LoVo (cell line): ENCODE measurements at places on chromosomes 12 and 14.

DNA sequence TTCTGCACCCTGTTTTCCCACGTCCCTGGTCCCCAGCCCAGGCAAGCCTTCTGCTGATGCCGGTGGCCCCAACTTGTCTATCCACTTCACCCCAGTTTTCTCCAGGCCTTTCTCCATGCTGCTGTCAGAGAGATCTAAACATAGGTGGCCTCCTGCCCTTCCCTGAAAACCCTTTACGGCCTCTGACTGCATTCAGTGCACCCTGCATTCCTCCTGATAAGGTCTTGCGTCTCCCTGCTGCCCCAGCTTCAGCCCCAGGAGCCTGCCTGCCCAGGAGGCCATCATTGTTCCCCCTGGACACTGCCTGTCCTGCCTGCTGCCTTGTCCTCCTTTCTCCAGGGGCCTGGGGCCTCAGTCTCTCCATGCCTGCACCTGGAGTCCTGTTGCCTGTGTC lies 29.8 kb downstream of the TRAF3 start:
- no peak for DNase-seq

- DNase-seq = no peak
These were observed 196.2 kb upstream of the FOXG1 start for GRCh38 chr14:28570391-28570790.

DNA sequence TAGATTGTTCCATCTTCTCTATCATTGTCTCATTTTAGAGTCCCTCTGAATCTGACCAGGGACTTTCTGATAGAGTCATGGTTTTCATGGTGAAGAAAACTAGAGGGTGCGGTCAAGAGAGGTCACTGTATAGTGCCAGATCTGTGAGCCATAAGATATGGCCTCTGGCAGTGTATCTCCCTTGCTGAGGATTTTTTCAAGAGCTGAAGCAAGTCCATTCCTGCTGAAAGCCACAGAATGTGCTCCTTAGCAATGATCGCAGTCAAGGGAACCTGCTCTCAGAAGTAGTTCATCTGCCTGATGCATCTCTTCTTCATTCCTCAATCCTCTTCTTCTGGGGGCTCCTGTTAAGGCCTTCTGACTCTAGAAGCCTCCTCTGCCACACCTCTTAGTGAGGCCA lies 405.2 kb downstream of the EGLN3 start:
- DNase-seq = no peak

GRCh38 chr14:21965042-21965441 lies 291.4 kb upstream of the OR4E1 start:
- no peak for DNase-seq

GRCh38 chr14:98741523-98741922 lies 530.5 kb downstream of the BCL11B start:
- DNase-seq = no peak

- no peak for DNase-seq
These were observed 120.3 kb upstream of the BCAT1 start for GRCh38 chr12:25069224-25069623.

DNA sequence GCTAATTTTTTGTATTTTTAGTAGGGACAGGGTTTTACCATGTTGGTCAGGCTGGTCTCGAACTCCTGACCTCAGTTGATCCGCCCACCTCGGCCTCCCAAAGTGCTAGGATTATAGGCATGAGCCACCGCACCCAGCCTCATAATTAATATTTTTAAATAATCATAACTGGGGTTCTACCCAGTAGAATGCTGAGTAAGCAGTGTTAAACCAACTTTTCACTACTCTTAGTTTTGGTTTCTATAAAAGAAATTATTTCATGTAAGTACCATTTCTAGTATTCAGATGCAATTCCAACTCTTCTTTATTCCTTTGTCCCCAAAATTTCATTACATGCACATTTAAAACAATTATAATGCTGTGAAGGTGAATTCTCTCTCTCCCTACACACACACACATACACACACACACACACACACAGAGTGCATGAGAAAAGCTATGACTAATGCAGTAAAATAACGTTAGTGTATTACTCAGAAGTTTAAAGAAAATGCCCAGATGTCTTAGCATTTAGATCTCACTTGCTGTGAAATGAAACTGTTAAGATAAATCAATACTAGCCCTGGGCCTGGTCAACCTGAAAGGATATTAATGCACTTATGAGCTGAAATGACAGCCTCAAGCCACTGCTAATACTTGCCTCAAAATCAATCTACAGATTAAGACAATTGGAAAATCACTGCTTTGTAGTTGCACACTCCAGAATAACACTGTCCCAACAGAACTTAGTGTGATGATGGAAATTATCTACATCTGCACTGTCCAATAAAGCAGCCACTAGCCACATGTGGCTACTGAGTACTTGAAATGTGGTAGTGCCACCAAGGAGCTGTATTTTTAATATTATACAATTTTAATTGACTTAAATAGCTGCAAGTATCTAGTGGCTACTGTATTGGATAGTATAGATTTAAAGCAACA lies 36.0 kb downstream of the PTPN21 start:
- DNase-seq = no peak

GRCh38 chr12:76720068-76720467 lies 43.8 kb upstream of the ZDHHC17 start:
- peak; percentile 7 for DNase-seq

DNA sequence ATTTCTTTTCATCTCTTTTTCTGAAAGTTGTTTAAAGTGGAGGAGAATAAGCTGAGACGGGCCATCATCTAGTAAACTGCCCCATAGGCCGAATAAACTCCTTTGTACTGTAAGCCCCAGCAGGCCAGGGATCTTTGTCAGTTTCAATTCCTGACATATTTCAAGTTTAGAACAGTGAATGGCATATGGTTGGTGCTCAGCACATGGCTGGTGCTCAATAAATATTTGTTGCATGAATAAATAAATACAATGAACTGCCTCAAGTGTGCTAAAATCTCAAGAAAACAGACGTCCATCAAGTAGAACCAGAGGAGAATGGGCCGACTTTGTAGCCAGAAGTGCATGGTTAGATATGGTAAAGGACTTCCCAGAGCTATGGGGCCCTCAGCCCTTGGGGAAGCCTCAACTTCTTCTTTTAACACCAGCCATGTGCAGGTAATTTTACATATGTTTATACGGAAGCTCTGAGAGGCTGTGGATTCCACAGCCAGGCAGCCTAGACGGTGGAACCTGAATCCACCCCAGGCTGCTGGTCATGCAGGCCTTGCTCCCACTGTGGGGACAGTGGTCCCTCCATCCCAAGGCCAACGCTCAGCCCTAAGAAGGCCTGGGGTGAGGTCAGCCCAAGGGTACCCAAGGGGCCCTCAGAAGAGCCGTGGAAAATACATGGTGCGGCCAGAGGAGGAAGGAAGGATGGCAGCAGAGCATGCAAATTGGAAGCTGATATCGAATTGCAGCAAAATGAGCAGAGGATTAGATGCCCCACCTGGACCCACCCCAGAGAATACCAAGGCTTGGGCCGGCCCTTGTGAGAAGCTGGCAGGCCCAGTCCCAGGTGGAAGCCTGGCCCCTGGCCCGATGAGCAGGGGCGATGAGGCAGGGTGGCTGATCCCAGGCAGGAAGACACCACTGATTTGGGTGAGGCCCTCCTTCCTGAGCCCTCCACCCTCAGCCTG lies 8.7 kb upstream of the AQP2 start:
- no peak for DNase-seq

DNA sequence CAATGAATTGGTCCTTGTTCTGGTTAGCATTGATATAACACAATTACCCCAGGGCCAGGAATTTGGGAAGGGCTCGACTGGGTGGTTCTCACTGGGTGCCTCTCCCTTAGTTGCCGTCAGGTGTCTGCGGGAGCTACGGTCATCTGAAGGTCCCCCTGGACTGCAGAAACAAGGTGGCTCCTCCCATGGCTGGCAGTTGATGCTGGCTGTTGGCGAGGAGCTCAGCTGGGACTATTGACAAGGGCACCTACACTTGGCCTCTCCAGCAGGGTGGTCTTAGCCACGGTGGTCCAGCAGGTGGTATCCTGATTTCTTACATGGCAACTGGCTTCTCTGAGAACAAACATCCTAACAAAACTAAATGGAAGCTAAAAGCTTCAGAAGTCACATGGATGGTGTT lies 41.0 kb upstream of the RGS6 start:
- DNase-seq = no peak

- no peak for DNase-seq
These were observed 266.2 kb upstream of the PELI2 start for GRCh38 chr14:55851961-55852360.

GRCh38 chr14:100607611-100607956 lies 20.4 kb upstream of the BEGAIN start:
- DNase-seq = no peak

DNA sequence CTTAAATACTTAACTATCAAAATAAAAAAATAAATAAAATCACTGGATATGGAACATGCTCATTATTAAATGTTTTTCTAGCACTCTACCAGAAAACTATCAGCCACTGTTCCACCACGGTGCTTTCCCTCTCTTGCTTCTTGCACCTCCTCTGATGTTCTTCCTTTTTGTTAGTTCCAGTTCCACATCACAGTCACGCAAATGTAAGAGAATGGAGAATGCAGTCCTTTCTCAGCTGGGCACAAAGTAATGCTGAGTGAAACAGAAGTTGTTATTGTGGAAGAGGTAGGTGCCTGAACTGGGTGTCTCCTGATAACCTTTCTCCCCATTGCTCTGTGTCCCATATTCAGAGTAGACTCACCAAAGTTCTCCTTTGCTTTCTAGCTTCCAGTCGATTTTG lies 1116.9 kb upstream of the TMEM132C start:
- DNase-seq = no peak

- DNase-seq = no peak
These were observed 5.4 kb upstream of the KRT7 start for GRCh38 chr12:52227606-52228166.

DNA sequence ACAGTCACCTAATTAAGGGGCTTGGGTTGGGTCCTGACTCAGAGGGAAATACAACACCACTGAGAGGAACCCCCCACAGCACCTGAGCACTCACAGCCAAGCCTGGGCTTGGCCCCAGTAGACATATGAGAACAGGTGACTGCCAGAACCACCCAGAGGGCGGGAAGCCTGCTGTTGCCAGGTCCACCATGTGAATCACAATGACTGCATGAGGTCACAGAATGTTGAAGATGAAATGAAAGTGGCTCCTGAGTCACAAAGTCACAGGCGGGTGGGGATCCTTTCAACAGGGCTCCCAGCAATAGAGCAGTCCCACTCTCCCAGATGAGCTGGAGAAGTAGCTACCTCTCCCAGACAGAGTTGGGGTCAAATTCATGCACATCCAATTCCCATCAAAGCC lies at the start of gene LRRC74A:
LRRC74A (plus strand) TSS at position 287 of the 400 bp plus-strand sequence. CDS start 290 bp downstream, outside the sequence.
- DNase-seq = peak; percentile 27

DNA sequence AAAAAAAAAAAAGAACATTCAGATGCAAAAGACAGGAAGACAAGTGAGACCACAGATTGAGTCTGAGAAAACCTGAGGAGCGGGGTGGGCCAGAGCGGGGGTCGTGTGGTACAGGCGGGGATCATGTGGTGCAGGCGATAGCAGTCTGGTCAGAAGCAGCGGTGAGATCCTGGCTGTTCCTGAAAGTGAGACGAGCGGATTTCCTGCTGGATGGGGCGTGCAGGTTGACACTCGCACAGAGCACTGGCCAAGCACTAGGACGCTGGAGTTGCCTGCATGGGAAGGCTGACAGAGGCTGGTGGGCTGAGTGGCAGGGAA lies 35.7 kb downstream of the CDC42BPB start:
- no peak for DNase-seq

GRCh38 chr14:77045238-77046162 lies 17.0 kb upstream of the IRF2BPL start:
- peak; percentile 51 for DNase-seq

DNA sequence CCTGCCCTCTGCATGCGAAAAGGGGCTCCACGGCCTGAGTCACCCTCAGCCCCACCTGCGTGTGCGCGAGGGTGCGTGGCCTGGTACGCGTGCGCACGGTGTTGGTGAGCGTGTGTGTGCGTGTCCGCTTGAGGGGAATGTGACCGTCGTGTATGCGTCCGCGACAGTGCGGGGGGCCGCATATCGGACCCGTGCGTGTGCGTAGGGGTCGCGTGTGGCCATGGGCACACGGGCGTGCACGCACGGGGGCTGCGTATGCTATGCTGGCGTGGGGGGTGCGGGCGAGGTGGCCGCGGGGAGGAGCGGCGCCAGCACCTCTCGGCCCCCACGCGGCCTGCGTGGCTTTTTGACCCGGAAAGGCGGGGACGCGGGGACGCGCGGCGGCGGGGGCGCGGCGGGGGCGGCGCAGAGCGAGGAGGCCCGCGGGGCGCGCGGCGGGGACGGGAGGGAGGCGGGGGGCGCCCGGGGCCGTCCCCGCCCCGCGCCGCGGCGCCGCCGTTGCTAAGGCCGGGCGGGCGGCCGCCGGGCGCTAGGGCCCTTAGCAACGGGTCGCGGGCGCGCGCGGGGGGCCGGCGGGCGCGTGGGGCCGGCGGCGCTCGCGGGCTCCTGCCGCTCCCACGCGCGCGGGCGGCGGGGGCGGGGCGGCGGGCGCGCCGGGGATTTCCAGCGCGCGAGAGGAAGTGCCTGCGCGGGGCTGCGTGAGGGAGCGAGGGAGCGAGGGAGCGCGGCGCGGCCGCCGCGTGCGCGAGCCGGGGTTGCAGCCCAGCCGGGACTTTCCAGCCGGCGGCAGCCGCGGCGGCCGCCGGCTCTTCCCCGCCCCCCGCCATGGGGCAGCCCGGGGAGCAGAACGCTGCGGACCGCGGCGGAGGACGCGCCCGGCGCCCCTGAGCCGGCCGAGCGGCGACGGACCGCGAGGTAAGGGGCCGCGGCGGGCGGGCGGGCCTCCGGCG lies at the start of gene TRAF3:
TRAF3 (plus strand) TSS at position 689 of the 950 bp plus-strand sequence. CDS start 92,753 bp downstream, outside the sequence.
- peak; percentile 44 for DNase-seq

DNA sequence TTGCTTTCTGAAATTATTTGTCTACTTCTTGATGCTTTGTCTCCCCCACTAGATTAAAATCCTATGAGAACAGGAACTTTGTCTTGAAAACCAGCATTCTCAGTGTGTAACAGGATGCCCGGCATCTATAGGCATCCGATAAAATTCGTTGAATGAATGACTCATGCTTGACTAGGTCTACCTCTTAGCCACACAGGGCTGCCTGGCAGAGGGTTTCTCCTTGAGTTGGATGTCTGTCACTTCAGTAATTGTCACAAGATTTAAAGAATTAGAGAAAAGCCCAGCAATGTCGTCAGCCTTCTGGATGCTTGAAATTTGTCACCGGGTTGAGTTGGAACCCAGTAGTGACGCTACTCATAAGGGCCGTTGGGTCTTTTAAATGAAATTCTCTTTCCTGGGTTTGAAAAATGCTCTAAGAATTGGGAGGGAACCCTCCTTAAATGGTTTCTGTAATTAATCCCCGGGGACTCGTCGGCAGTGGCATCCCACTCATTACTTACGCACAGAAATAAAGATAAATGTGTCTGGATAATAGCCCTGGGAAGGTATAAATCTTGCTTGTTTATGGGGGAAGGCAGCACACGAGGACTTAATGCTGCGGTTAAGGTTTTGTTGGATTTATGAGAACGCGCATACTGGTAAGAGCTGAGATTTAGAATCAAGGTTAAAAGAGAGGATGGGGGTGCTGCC lies 194.1 kb downstream of the AACS start:
- no peak for DNase-seq

- peak; percentile 58 for DNase-seq
These were observed 110.4 kb upstream of the SCAF11 start for GRCh38 chr12:46100551-46101484.

DNA sequence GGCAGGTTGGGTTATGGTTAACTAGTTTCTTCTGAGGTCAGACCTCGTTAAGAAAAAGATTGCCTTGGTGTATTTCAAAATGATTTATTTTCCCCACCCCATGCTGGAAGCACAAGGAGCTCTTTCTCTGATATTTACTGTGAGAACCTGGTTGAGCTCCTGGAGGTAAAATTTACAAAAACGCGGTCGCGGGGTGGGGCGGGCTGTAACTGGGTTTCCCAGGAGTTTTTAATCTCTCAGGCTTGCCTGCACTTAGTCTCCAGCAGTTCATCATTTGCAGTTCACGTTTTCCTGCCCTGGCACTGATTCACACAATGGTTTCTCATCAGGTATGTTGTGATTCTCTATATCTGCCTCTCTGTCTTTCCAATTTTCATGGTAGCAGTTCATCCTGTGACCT lies 67.9 kb upstream of the PDE3A start:
- DNase-seq = no peak
